ENCODE measurements at places on chromosomes 5 and 9.

- DNase-seq, result no peak
These were observed 5.1 kb downstream of the PCDHB3 start for GRCh38 chr5:141105350-141105749.

DNA sequence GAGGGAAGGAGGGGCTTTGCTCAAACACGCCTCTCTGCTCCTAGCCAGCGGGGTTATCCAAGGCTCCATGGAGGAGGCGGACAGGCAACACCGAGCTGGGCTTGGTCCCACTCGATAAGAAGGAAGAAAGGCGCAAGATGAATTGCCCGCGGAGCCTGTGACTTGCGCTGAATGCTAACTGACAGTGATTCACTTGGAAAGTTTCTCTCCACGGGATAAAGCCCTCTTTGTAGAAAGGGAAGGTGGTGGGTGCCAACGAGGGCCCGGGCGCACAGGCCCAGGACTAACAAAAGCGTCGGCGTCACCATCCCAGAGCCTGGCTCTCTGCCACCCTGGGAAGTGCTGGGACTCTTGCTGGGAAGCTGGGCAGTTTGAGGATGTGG, 76.0 kb downstream of the VAV2 start:
- DNase-seq, result no peak

- no peak for DNase-seq
These were observed 437.9 kb downstream of the RAB3C start for GRCh38 chr5:59020611-59021285.

DNA sequence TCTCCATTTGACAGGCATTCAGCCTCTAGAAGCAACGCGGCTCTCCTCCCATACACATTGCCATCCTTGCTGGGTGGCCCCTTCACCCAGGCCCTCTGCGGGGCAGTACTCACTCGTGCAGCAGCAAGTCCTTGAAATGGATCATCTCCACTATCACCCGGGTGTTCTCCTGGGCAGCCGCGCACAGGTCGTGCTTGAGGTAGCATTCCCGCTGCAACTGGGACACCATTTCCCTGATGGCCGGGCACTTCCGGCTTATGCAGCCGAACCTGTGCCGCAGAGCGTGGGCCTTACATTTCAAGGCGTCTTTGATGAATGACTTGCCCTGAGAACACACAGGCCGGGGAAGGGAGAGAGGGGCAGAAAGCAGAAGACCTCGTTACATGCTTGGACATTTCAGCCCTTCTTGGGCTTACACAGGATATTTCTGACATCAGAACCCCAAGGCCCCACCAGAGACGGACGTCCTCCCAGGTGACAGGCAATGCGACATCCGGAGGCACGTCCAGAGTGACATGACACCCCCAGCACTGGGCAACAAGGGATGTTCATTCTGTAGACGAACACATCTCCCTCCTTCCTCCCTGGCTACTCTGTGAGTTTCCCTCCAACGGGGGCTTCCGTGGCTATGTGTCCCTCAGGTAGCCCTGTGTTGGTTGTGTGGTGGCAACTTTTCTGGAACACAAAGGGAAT, 5.0 kb downstream of the STC2 start:
- DNase-seq, result no peak

DNA sequence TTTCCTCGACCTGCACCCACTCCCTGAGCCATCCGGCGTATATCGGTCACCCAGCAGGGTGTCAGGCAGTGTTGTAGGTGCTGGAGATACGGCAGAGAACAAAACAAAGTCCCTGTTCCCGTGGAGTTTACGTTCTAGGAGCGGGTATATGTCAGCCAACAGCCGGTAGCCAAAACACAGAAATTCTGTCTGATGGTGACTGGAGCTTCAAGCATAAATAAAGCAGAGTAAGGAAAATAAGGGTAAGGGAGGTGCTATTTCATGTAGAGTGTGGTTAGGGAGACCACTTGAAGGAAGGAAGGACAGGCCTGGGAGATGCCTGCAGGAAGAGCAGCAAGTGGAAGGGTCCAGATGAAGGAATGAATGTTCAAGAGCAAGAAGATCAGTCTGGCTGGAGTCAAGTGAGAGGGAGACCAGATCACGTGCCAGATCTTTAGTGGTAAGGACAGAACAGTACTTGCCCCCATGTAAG, 783 bp upstream of the ZFR start:
- DNase-seq, result no peak
